ENCODE measurements at places on chromosomes 6 and 20.

GRCh38 chr6:9982215-9982614, 432.7 kb downstream of the TFAP2A start:
- no peak for DNase-seq

DNA sequence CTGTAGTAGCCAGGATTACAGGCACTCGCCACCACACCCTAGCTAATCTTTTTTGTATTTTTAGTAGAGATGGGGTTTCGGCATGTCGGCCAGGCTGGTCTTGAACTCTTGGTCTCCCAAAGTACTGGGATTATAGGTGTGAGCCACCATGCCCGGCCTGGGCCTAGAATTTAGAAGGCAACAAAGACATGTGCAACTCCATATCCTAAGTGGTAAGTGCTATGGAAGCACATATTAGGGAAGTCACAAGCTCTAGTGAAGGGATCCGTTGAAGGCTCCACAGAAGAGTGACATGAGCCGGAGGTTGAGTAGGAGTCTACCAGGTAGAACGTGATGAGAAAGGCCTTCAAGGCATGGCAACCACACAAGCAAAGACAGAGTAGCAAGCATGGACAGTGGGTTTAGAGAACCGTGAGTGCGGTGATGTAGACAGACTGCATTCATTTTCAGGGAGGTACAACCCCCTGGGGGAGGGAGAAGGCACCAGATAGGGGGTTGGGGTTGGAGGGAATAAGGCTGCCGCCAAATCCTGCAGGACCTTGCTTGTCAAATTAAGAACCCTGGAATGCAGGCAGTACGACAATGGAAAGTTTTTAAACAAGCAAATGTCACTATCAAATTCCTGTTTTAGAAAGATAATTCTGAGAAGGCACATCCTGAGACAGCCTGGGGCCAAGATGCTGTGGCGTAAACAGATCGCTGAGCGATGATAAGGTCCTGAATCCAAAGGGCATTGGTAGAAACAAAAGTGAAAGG, 50.2 kb downstream of the ARHGAP18 start:
- DNase-seq = no peak

- no peak for DNase-seq
Observed at GRCh38 chr20:18057994-18058349, 256 bp upstream of the OVOL2 start.

DNA sequence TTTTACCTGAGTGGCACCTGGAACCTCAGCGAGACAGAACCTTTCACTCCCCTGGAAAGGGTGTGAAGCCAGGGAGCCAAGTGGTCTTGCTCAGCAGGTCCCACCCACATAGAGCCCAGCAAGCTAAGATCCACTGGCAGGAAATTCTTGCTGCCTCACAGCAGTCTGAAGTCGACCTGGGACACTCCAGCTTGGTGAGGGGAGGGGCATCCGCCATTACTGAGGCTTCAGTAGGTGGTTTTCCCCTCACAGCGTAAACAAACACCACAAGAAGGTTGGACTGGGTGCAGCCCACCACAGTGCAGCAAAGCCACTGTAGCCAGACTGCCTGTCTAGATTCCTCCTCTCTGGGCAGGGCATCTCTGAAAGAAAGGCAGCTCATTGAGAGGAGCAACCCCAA, 134.7 kb upstream of the RSPO3 start:
- DNase-seq = no peak

DNA sequence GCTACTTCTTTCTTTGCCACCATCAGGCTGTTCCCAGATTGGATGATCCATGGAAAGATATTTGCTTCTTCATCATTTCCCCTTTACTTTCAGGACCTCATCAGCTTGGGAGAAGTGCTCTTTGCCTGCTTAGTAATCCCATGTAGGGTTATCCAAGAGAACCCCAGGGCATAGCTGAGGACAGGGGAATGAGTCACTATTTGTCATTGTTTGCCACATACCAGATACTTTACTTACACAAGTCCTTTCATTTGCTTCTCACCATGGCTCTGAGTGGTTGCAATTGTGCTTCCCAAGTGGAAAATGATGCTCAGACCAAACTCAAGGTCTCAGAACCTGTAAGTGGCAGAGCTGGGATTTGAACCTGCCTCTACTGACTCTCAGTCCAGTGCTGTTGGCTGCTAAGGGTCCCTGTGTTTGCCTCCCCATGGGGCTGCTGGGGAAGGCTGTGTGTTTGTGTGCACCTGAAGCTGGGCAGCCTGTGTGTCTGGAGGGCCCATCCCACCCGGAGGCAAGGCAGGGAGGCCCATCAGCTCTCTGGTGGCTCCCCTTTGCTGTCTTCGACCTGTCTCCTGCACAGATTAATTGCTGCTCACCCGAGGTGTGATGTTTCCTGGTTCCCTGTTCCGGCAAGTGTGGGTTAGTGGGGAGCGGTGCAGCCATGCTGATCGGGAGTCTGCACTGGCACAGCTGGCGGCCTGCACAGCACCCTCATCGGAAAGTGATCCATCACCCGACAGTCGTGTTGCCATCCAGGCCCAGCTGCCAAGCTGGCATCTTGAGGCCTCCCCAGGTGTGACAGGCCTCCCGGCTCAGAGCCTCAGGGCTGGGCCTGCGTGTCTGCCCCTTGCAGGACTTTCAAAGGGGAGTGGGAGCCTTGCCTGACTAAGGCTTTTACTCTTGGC, 228.8 kb downstream of the DHX35 start:
- DNase-seq = no peak

- DNase-seq = no peak
Observed at GRCh38 chr6:128124713-128125112, 223.9 kb upstream of the THEMIS start.

GRCh38 chr6:33314515-33314942, 651 bp upstream of the TAPBP start:
- DNase-seq = peak; percentile 25

- no peak for DNase-seq
Observed at GRCh38 chr6:108518714-108519576, 41.8 kb upstream of the FOXO3 start.

DNA sequence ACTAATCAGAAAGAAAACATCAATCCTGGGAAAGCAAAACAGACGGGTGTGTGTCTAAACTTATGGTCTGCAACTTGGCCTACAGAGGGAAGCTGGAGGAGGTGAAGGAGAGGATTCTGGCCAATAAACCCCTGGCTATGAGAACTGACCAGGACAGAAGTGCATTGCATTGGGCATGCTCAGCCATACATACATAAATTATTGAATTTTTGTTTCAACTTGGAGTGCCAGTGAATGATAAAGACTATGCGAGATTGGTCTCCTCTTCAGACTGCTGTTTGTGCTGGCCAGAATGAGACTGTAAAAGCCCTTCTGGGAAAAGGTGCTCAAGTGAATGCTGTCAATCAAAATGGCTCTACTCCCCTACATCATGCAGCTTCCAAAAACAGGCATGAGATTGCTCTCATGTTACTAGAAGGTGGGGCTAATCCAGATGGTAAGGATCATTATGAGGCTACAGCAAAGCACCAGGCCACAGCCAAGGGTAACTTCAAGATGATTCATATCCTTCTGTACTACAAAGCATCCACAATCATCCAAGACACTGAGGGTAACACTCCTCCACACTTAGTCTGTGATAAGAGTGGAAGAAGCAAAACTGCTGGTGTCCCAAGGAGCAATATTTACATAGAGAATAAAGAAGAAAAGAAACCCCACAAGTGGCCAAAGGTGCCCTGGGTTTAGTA, 17.4 kb downstream of the ADNP start:
- DNase-seq = no peak

- no peak for DNase-seq
Observed at GRCh38 chr20:13229538-13229937, 8.5 kb downstream of the ISM1 start.

DNA sequence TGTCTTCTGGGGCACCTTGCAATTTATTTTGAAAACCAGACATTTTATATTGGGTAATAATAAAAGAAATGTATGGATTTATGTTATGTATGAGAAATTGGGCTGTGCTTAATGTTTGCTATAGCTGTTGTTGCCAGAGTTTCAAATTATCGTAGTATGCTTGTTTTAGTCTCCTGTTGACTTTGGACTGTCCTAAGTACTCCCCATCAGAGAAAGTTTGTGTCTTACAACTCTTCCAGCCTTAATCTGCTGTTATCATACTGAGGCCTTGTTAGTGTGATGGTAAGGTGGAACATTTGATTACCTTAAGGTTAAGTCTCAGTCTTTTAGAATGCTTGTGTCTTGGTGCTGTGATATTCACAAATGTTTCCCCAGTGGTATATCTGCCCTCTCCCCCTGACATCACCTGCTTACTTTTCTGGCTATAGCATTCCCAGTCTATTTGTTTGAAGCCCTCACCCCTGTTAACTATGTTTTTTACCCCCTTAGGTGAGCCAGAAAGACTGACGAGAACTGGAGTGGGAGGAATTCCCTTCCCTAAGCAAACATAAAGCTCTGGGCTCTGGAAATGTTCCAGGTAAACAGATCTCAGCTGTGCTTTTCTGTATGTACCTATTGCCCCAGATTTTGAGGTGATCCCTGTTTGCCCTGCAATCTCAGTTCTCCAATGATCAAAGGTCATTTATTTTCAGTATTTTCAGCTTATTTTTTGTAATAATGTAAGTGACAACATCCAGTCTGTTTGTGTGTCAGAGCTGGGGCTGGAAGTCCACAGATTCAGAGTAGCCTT, 581.1 kb upstream of the CITED2 start:
- DNase-seq = no peak

DNA sequence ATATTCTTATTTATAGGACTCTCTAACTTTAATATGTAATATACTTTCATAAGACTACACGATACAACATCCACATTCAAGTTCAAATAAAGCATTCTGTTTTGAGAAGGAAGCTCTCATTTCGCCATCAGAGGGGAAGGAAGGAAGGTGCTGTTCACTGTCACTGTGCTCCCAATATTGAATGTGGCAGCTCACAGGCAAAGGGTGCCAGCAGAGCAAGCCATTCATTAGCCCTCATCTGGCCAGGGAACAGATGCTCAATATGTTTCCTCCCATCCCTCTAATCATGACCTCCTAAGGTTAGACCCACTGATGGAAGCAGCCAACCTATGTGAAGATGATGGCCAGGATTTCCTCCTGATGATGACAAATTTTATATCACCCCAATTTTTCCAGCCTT, 154.4 kb downstream of the DST start:
- no peak for DNase-seq

All from GDM1 (cell line).